Stimulated activated CD4-positive, alpha-beta T cell treated with anti-CD3 and anti-CD28 coated beads, Interleukin-4, amount 100 ng/mL, for 1 hour (primary cell): ENCODE measurements at places on chromosomes 1 and 21.

GRCh38 chr1:82830690-82831380, 1030.1 kb downstream of the ADGRL2 start:
- DNase-seq: no peak

- no peak for DNase-seq
These were observed 29.6 kb downstream of the CHD1L start for GRCh38 chr1:147272042-147272441.

DNA sequence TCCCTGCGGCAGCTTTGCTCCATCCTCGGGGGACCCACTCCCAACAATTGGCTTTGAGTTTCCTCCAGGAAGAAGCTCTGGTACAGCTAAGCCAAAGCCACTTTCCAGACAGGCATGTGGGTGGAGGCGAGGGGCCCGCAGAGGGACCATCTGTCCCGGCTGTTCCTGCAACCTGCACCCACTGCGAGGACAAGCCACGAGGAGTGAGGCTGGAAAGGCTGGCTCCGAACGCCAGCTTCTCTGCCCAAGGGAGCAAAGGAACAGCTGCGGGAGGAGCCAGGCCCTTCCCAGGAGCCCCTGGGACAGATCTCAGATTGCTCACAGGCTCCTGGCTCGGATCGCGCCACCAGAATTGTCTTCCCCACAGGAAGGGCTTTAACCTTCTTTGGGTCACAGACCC, 28.3 kb upstream of the PEF1 start:
- no peak for DNase-seq

DNA sequence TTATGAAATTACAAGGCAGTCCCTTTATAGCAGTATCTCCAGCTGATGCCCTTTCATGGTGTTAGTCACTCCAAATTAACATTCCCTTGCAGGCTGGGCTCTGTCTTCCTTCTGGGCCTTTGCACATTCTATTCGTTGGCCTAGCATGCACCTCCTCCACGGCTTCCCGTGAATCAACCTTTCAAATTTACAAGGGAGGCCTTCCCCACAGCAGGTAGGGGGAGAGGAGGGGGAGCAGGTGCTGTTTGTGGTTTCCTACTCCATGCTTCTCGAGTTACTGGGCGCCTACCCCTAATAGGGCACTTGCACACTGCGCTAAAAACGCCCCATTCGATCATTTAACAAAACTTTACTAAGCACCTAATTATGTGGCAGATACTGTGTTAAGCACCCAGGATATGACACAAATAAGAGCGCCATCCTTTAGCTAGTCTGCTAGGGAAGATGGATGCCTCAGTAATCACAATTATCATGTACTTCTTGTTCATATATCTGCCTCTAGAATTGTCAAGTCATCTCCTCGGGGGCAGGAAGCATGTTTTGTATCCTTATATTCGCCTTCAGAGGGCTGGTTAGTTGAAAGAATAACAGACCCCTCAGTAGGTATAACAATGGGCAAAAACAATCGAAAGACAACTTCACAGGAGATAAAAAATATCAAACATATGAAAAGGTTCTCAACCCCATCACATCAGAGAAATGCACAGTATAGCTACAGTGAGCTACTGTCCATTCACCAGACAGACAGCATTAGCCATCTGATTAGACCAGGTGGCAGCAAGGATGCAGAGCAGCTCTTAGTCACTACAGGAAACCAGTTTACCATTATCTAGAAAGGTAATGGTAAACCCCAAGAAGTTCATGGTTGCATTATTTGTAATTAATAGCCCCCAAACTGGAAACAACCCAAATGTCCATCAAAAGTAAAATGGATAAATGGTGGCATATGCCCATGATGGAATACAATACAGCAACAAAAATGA, 1.7 kb upstream of the ADAR start:
- DNase-seq: peak; percentile 50

GRCh38 chr21:26884436-26884835, 39.2 kb upstream of the ADAMTS1 start:
- no peak for DNase-seq

GRCh38 chr1:202221911-202222909, 28.6 kb downstream of the LGR6 start:
- DNase-seq: no peak

- no peak for DNase-seq
These were observed 149.8 kb downstream of the ETS2 start for GRCh38 chr21:38955495-38955894.

DNA sequence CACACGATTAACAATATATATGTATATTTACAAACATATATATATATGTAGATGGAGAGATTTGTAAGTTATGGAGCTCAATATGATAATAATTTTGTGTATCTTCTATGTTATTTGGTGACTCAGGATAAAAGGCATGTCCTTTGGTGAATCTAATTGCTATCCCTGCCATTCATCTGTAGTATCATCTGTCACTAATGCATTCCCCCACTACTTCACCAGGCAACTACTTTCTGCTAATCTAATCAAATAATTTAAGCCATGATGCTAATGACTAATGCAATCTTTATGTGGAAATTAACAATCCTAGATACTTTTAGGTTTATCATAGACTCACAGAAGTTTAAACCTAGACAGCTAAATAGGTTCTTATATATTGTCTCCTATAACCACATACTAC, 1074.5 kb downstream of the PLA2G4A start:
- no peak for DNase-seq

DNA sequence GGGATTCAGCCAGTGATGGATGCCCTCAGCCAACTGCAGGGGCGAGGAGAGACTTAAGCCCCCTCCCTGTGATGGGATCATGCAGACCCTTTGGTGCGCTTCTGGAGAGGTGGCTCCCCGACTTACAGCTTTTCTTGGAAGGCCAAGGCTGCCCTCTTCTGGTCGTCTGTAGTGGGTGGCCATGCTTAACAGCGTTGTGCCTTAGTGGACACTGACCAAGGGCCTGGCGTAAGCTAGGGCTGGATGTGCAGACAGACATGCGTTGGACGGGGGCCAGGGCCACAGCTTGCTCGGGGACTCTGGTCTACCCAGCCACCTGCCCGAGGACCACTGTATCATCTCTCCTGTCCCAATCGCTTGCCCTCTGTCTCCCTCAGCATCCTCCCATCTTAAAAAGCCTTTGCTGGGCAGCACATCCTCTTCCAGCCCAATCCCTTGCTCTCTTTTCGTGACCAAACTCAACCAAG, 5.5 kb downstream of the AZIN2 start:
- DNase-seq: peak; percentile 35

DNA sequence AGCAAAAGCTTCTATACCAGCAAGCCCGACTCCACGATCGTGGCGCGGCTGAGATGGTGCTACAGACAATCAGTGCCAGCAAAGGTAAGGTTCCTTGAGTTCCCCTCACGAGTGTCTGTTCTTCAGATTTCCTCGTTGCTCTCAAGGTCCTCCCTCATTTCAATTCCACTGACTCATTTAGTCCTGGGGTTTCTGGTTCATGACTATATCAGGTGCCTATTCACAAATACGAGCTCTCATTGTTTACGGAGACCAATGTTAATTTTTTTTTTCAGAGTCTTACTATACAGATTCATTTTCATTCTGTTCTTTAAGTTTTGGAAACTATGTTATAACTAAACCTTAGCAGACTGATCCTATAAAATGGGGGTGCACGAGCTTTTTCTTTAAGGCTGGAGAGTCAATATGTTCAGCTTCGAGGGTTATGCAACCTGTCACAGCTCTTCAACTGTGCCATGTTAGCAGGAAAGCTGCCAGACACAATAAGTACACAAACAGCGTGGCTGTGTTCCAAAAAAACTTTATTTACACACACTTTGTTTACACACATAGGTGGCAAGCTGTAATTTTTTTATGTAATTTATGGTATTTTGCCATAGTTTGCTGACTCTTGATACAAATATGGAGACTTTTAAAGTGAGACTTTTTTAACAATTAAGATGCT, 134.3 kb downstream of the ZP4 start:
- no peak for DNase-seq

- no peak for DNase-seq
These were observed 1013.9 kb downstream of the KCNT2 start for GRCh38 chr1:195594322-195594721.

- DNase-seq: no peak
These were observed 210.1 kb upstream of the C1orf87 start for GRCh38 chr1:60283690-60284089.

GRCh38 chr1:50422946-50423669, at the start of gene DMRTA2:
DMRTA2 (minus strand) TSS chr1:50423443; CDS start chr1:50421536, 1,907 bp downstream.
- no peak for DNase-seq

DNA sequence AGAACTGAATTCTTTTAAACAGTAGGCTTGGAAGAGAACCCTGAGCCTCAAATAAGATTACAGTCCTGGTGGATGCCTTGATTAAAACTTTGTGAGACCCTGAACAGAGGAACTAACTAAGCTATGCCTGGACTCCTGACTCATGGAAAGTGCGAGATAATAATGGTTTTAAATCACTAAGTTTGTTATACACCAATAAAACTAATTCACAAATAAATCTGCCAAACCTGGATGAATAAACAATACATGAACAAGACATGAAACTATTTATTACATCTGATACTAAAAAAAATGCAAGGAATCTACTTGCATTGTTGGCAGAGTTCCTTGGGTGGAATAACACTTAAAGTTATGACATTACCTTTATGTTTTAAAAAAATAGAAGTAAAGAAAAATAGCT, 118.4 kb downstream of the PIGK start:
- no peak for DNase-seq

- no peak for DNase-seq
These were observed 45.6 kb downstream of the AZIN2 start for GRCh38 chr1:33126411-33127000.

DNA sequence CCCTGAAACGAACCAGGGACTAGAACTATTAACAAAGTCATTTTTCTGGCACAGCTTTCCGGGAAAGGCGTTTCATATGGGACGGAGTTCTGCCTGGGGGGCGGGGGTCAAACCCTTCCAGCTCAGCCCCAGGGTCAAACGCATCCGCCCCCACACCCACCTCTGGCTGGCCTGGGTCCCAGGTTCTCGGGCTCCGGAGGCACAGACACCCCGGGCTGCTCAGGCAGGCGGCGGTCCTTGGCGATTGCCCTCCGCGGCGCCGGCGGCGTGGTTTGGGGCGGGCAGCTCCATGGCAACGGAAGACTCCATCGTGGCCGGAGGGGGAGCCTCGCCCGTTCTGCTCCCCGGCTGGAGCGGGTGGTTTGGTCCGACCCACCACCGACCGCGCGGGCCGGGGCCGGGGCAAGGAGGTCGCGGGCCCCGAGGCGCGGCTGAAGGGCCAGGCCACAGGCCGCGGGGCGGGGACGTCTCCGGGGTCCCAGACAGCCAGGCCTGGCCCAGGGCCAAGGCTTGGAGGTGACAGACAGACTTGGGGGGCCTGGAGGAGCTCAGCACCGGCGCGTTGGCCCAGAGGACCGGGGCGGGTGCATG, at the start of gene CFAP74:
CFAP74 (minus strand) TSS at position 246 of the 591 bp plus-strand sequence. CDS start 12,830 bp downstream, outside the sequence.
- DNase-seq: no peak

DNA sequence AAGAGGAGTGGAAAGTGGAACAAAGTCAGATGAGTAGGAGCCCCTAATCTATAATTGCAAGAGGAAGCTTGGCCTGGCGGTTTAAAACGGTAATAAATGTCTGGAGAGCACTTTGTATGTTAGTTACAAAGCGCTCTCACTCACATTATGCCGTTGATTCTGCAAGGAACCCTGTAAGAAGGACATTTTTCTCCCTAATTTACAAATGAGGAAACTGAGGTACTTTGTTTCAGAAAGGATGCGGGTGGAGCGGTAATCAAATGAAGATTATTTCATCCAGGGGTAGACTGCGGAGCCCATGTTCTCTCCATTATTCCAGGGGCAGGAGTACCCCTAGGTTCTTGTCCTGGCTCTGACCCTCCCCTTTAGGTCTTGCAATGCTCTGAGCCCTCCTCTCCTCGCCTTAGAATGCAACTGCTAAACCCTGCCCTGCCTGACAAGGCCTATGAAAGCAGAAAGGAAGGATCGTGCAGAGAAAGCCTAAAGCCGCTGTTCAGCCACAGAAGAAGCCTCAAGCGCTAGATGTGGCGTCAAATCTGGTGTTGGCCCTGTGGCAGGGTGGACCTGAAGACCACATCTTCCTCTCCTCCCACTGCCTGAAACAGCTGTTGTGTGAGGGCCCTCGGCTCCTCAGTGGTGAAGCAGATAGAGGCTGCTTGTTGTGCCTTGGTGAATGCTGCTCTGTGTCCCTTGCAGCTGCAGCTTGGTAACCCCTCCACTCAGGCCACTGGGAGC, 588 bp upstream of the PACC1 start:
- no peak for DNase-seq

GRCh38 chr1:3015269-3015635, 6.0 kb upstream of the ACTRT2 start:
- no peak for DNase-seq

GRCh38 chr1:231312432-231312788, 25.2 kb downstream of the EXOC8 start:
- DNase-seq: no peak

GRCh38 chr1:182974506-182975191, 21.7 kb upstream of the SHCBP1L start:
- DNase-seq: no peak

- no peak for DNase-seq
These were observed 83.0 kb upstream of the ATF3 start for GRCh38 chr1:212525479-212526110.

DNA sequence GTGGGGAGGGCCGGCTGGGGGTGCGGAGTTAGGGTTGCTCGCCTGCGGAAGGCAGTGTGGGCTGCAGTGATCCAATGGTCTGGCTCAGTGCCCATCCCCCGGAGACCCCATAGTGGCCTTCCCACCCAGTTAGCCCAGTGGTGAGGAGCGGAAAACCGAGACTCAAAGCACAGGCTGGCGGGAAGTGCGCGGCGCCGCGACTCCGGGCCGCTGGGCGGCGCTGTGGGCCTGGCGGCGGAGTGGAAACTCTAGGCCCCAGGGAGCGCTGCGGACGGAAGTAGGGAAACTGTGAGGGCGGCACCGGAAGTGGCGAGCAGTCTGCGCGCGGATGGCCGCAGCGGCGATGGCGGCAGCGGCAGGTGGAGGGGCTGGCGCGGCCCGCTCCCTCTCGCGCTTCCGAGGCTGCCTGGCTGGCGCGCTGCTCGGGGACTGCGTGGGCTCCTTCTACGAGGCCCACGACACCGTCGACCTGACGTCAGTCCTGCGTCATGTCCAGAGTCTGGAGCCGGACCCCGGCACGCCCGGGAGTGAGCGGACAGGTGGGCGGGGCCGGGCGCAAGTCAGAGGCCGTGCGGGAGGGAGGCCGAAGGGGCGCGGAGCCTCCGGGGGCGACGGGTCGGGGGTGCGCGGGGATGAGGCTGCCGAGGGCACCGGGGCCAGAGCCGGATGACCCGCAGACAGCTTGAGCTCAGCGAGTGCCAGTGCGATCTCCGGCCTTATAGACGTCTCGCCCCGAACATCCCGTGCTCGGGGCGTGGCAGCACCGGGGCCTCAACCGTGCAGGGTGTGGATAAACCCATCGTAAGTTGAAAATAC, at the start of gene ADPRS:
ADPRS (plus strand) TSS at position 316 of the 816 bp plus-strand sequence; CDS start at position 329, 13 bp downstream.
- peak; percentile 90 for DNase-seq

GRCh38 chr1:3412376-3412775, 42.1 kb upstream of the ARHGEF16 start:
- DNase-seq: no peak

GRCh38 chr1:58528518-58528917, 18.0 kb downstream of the OMA1 start:
- DNase-seq: no peak

DNA sequence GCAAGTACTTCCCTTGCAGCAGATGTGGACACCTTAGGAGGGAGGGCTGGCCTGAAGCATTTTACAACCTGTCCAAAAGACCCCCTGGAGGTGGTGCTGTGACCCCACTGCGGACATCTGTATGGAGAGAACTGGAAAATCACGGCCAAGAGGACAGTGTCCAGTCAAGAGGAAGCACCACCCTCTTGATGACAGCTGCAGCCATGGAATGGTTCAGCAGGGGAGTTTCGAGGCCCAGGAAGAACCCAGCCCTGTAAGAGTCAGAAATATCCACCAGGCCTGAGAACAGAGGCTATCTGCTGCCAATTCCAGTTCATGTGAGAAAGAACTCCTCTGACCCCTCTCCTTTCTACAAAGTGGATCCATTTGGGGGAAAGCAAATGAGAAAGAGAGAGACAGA, 126.8 kb downstream of the PLXNA2 start:
- no peak for DNase-seq
